CD8-positive, alpha-beta memory T cell (primary cell): ENCODE measurements at places on chromosomes 6 and 20. TPM values are rescaled to one million over a fixed set of nuclear protein-coding genes. Genes with fewer than 3 reads are reported as not detected.
A peak's percentile ranks its signal among the peaks of the same experiment; 100 is the strongest.

DNA sequence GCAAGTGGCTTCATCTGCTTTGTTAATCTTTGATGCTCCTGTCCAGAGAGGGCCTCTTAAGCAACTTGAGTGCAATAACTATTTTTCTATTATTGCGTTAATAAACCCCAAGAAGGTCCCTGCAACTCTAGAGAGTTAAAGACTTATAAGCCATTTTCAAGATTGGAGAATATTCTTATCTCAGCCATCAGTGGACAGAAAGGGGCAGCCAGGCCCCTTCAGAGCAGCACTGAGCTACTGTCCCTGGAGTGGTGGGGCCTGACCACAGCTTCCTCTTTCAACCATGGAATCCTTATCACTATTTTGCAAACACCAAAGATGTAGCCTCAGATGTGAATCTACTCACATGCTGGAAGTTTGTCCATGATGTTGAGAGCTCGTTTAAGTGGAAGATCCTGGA lies 2.8 kb upstream of the MAS1L start:
- no peak for DNase-seq

GRCh38 chr6:26195376-26195923 lies 108.2 kb downstream of the HFE start:
- DNase-seq: peak; percentile 80

DNA sequence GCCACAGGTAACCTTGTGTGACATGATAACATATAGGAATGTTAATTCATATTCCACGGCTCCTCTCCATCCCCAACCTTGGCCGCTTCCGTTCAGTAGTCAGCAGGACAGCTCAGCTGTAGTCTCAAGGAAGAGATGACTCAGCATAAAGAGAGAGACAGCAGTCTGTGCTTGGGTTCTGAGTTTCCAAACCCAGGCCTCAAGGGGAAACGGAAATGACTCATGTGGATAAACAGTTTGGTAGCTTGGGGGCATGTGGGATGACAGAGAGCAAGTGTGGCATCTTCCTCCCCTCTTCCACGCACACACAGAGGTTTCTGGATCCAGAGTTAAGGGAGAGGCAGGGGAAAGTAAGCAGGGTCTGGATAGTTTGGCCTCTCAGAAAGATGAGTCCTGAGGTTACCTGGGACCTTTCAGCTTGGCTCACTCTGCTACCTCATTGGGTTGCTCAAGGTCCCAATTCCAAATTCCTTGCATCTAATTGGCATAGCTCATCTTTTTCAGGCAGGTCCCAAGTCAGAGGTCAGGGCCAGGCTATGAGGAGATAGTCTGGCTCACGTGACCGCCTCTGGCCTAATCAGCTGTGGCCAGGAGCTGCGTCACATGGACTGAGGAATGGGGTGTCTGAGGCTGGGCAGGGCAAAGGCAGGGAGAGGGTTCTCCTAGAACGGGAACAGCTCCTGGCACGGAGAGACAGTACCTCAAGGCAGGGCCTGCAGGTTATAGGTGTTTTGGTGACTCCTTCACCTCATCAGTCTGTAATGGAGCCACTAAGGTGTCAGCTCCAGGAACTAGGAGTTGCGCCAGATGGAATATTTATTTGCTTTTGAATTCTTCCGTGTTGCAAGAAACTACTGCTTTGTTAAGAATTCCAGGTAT lies 36.5 kb upstream of the MLN start:
- DNase-seq: no peak

LHFPL5 gene
- total RNA-seq: not detected

SRMS gene
- total RNA-seq: not detected

PSMB8 gene
- total RNA-seq: 326 TPM
